ENCODE measurements at places on chromosomes 3 and 15.

- DNase-seq = peak; percentile 14
Measured at GRCh38 chr3:177680472-177680821, 483.2 kb upstream of the TBL1XR1 start.

GRCh38 chr15:46714950-46715349 lies 1002.4 kb upstream of the SEMA6D start:
- DNase-seq = no peak

DNA sequence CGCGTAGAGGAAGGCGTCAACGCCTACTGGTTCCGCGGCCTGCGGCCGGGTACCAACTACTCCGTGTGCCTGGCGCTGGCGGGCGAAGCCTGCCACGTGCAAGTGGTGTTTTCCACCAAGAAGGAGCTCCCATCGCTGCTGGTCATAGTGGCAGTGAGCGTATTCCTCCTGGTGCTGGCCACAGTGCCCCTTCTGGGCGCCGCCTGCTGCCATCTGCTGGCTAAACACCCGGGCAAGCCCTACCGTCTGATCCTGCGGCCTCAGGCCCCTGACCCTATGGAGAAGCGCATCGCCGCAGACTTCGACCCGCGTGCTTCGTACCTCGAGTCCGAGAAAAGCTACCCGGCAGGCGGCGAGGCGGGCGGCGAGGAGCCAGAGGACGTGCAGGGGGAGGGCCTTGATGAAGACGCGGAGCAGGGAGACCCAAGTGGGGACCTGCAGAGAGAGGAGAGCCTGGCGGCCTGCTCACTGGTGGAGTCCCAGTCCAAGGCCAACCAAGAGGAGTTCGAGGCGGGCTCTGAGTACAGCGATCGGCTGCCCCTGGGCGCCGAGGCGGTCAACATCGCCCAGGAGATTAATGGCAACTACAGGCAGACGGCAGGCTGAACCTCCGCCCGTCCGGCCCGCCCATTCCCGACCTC lies 4.1 kb downstream of the ISLR2 start:
- peak; percentile 61 for DNase-seq

DNA sequence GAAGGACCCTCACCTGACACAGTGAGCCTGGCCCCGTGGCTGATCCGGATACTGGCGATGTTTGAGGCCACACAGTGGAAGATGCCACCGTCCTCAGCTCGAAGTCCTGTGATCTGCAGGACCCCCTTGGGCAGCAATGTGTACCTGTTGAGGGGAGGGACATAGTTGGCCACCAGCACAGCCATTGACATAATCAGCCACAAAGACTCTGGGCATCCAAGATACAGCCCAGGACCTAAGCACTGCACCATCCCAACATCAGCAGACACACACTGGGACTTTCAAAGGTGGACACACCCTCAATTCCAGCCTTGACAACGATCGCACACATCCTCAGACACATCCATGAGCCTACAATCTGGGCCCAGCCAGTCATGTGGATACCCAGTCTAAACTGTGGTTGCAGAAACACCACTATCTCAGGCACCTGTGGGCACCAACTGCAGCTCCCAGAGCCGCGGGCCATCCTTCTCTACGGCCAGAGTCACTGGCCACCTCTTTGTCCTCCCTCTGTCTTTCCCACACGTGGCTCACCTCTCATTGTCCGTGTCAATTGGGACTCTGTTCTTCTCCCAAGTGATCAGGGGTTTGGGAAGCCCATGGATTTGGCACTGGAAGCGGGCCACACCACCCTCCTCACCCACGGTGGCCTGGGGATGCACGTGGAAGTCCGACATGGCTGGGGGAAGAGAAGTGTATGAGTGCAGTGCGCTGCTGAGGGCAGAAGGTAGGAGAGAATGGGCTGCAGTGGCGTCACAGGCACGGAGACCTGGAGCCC lies 31.0 kb downstream of the RNU5B-1 start:
- DNase-seq = no peak

- peak; percentile 41 for DNase-seq
Measured at GRCh38 chr3:188389711-188390342, 235.9 kb downstream of the LPP start.

DNA sequence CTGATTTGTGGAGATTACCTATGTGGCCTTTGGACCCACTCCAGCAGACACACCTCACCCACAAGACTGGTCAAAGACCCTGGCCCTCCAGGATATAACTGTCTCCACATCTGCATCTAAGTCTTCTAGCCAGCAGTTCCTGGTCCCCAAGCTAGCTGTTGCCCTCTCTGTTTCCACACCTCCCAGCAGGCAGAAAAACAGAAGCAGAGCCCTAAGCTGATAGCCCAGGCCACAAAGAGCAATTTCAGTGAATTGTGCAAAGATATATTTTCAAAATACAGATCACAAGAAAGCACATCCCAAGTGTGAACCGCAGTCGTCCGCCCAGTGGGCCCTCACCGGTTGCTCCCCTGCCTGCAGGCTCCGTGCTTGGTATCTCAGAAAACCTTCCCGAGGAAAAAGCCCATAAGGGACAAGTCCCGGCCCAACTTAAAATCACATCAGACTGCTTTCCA lies 2.6 kb downstream of the TNIK start:
- no peak for DNase-seq

DNA sequence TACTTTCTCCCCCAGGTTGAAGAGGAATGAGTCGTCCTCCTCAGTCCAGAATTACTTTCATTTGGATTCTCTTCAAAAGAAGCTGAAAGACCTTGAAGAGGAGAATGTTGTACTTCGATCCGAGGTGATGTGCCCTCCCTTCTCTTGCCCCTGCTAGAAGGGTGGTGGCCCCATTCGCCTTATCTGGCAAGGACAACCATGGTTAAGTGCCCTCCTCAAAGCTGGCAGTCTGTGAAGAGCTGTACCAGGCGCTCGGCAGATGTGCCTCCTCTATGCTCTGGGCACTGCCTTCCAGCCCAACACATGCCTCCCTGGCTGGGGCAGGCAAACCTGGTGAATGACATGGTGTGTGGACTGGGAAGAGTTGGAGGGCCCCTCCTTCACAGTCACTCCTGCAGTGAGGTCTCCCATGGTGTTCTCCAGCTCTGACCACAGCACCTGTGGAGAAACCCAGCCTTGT lies 77.0 kb downstream of the CCK start:
- DNase-seq = no peak

GRCh38 chr15:83305704-83306291 lies 21.3 kb upstream of the BNC1 start:
- no peak for DNase-seq

DNA sequence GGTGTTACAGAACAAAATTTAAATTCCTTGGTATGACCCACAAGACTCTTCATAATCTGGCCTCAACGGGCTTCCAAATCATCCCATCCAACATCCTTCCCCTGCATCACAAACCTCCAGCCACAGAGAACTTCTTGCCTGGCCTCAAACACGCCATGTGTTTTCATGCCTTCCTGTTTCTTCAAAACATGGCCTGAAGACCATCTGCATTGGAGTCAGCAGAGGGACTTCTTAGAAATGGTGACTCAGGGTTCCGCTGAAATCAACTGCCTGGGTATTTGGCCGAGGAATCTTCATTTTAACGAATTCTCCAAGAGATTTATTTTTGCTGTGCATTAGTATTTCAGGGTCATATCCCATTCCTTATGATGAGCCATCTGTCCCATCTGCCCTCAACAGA lies 138.1 kb upstream of the RAP2B start:
- DNase-seq = no peak

DNA sequence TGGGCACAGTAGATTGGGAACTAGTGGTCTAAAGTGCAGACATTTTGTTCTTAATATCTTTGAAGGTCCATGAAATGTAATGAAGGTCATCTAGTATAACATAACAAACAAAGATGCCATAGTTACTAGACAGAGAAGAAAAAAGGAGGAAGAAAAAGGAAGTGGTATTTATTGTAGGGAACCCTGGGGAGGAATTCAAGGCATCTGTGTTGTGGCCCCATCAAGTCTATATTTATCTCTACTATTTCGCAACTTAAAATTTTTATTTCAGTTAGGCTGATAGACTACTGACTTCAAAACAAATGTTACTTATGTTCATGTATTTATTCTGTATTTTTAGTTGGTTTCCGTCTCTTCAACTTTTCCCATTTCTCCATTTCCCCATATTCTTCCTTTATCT lies 48.9 kb upstream of the ZDHHC23 start:
- no peak for DNase-seq

GRCh38 chr3:98536456-98537017 lies 4.8 kb downstream of the GPR15 start:
- DNase-seq = no peak

DNA sequence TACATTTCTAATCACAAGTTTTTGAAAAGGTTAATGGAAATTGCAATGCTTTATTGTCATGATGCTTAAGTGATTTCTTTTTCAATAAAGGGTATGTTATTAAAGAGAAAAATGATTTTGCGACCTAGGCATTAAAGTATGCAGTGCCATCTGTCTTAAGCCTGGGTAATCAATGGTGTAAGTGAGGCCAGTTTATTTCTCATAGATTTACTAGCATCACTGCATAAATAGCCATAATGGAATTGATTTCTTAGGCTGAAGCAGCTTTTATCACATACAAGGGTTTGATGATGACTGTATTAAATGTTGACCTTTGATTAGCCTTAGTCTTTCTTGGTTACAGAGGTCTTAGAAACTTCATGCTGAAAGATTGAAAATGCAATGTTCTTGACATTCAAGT lies 347.4 kb downstream of the FEZF2 start:
- DNase-seq = no peak

DNA sequence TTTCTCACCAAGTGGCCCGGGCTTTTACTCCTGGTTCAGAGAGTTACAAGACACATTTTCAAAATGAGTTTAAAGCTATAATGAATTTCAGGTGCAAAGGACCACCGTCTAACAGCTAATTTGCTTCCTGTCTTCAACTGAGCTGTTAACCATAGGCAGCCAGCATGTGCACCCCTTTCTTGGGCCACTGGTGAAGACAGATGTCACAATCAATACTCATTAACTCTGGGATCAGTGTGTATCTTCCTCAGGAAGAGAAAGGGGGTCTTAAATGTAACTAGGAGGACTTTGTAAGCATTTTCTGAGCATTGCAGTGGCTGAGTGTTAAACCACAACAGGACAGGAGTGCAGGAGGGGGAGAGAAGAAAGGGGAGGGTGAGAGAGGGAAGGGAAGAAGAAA lies 750.7 kb upstream of the CFAP20DC start:
- DNase-seq = no peak

GRCh38 chr15:57911247-57911646 lies 154.3 kb downstream of the ALDH1A2 start:
- no peak for DNase-seq

DNA sequence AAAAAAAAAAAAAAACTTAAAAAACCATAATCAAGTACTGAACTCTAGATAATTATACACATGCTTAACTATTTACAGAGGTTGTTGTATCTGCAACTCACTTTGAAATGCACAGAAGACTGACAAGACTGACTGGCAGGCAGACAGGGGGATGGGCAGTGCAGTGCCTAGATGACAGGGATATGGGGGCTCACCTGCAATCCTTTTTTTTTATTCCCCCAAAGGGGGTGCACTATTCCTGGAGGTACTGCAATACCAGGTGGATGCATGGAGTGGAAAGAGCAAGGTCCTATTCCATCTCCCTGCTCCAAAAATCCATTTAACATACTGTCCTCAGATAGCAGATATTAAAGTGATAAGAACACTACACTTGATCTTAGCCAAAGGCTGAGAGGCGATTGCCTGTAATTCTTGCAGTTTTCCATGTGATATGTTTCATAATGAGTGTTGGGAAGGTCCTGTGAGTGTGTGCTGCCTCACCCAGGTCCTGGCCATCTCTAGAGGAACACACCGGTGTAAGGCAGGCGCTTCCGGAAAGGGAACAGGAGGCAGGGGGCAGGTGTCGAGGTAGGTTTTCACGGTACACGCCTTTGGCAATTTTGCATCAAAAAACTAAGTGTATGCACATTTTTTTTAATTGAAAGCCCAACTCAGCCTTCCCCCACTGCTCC lies 22.7 kb downstream of the SEC61A1 start:
- no peak for DNase-seq

DNA sequence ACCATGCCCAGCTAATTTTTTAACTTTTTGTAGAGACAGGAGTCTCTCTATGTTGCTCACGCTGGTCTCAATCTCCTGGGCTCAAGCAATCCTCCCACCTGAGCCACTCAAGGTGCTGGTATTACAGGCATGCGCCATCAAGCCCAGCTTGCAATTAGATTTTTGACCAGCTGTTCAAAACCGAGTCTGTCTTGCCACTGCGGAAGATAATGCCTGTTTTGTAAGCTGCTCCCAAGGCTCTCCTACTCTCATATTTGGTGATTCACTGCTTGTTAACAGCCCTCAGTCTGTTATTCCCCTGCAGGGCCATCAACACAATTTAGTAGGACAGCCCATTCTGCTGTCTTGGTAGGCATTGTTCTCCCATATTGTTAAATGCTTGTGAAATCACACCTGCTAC lies 17.8 kb upstream of the MCCC1 start:
- DNase-seq = no peak

GRCh38 chr15:68730976-68731897 lies 89.5 kb downstream of the ANP32A start:
- DNase-seq = peak; percentile 5

DNA sequence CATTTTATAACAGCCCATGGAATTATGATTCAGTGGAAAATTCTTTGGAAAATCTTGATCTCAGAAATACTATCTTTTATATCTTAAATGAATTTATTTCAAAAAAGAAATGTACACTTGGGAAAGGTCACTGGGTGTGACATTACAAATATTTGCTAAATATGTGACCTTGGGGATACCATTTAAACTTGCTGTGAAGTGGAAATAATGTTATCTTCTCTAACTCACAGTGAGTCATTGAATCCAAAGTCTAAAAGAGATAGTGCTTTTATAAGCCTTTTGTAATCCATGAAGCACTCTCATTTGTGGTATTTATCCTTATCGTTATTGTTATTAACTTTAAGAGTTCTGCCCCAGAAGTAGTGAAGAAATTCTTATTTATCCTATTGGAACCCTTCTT lies 289.8 kb upstream of the SEMA6D start:
- DNase-seq = no peak

GRCh38 chr3:146117406-146118285 lies 43.3 kb downstream of the PLOD2 start:
- DNase-seq = no peak

- peak; percentile 81 for DNase-seq
Measured at GRCh38 chr3:177764377-177764912, 567.2 kb upstream of the TBL1XR1 start.

DNA sequence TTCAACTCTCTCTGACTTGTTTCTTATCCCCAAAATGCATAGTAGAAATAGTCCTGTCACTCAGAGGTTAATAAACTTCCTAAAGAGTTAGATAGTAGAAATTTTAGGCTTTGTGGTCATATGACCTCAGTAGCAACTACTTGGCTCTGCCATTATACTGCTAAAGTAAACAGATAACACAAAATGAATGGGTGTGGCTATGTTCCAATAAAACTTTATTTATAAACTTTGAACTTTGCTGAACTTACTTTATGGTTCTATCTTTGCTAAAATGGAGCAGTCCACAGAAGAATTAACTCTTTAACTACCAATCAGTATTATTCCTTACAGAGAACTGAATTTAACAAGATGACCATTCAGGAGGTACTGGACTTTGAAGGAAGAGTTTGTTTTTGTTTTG lies 393.6 kb upstream of the CDIN1 start:
- DNase-seq = no peak

GRCh38 chr3:17032407-17033034 lies 147.8 kb downstream of the PLCL2 start:
- peak; percentile 59 for DNase-seq
